ENCODE measurements at places on chromosomes 2 and 18.

DNA sequence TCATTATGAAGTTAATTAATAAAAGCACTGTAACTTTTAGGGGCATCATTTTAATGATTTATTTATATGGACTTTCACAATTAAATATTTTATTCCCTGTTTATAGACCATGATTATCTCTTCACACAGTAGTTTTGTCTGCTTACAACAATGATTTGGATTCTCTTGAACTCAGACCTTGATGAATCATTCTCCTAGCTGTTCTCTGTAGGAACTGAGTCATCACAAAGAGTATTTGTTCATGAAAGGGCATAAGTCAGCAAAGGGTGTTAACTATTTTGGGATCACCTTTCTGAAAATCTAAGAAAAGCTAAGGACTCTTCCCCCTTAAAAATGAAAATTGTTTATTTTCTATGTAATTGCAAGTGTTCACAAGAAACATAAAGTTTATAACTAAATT, 461.1 kb upstream of the UBE2E3 start:
- no peak for DNase-seq

- DNase-seq = no peak
These were observed 69.6 kb downstream of the COL5A2 start for GRCh38 chr2:189109921-189110397.

DNA sequence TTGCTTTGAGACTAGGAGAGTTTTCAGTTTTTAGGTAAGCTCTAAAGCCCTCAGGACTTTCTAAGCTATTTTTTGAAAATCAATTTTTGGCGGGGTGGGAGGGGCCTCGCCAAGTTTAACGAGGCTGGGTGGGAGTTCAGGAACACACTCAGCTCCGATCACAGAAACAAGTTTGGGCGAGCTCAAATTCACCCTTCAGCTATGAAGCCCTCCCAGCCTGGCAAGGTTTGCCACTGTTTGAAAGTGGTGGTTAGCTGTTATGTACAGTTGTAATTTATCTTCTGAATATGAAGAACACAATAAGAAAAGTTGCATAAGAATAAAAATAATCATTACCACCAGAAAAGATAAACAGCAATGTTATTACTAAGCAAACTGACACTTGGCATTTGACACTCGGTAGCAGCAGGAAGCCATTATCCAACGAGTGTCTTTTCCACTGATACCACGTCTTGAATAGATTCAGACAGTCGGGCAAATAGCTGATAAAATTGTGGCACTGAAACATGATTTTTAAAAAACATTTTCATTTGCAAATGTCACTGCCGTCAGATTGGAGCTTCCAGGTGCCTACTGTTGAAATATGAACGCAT, 59.8 kb downstream of the KCTD1 start:
- peak; percentile 55 for DNase-seq

DNA sequence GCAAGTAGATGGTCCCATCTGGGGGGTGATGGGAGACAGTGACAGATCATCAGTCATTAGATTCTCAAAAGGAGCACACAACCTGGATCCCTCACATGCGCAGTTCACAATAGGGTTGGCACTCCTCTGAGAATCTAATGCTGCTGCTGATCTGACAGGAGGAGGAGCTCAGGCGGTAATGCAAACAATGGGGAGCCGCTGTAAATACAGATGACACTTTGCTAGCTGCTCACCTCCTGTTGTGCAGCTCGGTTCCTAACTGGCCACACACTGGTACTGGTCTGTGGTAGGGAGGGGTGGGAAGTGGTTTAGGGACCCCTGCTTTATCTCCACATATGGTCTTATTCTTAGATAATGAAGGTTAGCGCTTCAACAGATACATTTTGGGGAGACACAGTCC, 506.6 kb downstream of the PLCL1 start:
- no peak for DNase-seq

DNA sequence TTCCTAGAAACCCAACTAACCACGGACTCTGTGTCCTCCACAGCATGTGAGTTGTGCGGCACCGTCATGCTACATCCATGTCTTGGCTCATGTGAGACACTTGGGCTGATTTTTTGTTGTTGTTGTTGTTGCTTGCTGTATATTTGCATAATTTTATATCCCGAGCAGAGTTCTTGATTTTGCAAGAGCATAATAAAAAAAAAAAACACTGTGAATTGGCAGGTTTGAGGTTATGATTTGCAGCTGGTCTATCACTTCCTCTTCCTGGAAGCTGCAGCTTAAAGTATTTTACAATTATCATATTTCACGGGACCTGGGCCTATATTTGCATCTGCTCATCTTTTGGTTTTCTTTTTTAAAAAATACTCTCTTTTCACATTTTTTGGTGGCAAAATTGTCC, 142.3 kb upstream of the NRP2 start:
- DNase-seq = peak; percentile 52

DNA sequence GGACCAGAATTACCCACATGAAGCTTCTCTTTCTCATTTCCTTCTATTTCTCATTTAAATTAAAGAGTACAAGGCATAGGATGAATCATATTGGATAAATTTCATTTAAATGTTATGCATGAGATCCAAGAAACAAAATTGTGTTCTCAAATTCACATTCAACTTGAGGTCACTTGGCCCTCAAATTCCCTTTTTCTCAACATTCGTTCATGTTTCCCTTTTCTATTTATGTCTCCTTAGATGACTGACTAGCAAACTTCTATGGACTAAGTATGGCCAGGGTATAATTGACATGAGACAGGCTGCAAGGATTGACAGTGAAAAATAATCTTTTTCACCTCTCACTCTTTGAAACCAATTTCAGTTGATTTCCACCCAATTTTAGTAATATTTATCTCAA, 4.0 kb upstream of the LDLRAD4 start:
- no peak for DNase-seq
